ENCODE measurements at places on chromosomes 1 and 21.

GRCh38 chr1:174058624-174059023 lies 36.5 kb upstream of the RC3H1 start:
- DNase-seq: no peak

- DNase-seq: no peak
Observed at GRCh38 chr1:88169939-88170338, 514.1 kb upstream of the PKN2 start.

- no peak for DNase-seq
Observed at GRCh38 chr1:119660253-119661083, 12.4 kb upstream of the ZNF697 start.

DNA sequence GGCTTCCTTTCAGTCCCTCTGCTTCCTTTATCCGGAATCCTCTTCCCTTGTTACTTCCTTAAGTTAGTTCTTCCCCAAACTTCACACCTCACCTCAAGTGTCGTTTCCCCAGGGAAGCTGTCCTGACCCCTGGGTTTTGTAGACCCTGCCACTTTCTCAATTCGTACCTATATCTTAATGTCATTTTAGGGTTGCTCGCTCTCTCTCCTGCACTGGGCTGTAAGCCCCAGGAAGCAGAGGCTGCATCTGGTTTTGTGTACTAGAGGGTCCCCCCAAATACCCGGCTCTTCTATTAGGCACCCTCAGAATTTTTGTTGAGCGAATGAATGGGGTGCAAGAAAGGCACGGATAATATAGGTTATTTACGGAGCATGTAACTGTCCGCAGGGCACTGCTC lies 603 bp upstream of the OPRD1 start:
- no peak for DNase-seq

GRCh38 chr1:59332983-59333382 lies 36.1 kb downstream of the FGGY start:
- DNase-seq: no peak

DNA sequence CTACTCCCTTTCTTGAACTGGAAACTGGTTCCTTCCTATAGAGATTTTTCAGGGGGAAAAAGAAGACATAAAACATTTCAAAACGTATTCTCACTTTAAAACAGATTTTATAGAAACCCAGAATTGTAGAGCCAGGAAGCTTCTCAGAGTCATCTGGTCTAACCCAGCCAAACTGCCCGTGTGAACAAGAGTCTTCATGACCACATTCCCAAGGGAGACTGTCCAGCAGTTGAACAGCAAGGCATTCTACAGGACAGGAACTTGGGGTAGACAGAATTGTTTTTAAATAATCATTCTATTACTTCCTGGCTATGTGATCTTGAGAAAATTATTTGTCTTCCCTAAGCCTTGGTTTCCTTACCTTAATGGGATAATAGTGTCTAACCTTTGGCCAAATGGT lies 163.5 kb upstream of the IVNS1ABP start:
- no peak for DNase-seq

- DNase-seq: no peak
Observed at GRCh38 chr1:166673722-166674121, 165.6 kb upstream of the POGK start.
